ENCODE measurements at places on chromosomes 5 and 9.

DNA sequence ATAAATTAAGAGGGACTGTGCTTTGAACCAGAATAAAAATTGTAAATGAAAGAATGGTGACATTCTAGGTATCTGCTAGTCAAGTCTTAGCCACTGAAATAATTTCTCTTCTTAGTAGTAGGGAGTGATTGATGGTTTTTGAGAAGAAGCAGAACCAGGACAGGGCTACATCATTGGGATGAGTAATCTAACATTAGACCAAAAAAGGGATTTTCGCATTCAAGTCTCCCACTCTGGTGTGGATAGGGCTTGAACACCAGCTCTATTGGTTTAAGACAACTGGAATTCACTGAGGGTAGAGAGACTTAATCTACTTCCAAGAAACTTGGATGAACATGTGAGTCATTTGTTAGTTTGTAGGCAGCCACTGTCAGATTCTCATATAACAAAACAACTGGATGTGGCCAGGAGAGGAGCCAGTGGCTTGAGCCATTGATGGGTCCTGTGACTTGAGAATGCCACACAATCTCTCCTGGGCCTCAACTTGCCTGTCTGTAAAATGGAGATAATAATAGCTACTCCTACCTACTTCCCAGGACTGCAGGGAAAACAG is 16.6 kb downstream of the FAT2 start:
- no peak for DNase-seq

DNA sequence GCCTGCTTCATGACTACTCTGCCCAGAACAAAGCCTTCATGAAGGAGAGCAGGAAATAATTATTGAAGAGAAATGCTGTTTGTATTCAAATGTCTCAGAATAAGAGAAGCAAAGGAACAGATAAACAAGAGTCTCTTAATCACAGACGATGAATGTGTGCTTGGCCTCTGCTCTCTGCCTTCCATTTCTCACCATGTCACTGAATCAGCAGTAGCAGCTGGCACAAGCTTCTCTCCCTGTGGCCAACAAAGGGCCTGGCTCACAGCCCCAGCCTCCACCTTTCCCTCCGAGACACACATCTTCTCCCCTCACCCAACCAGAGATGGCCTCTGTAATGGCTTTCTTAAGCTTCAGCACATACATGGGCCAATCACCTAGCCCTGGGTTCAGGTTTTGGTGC is 128.1 kb upstream of the SLIT3 start:
- no peak for DNase-seq

- DNase-seq = no peak
Observed at GRCh38 chr5:65474130-65474711, 7.5 kb downstream of the ADAMTS6 start.

- no peak for DNase-seq
Observed at GRCh38 chr5:53355316-53355715, 125.1 kb upstream of the FST start.

DNA sequence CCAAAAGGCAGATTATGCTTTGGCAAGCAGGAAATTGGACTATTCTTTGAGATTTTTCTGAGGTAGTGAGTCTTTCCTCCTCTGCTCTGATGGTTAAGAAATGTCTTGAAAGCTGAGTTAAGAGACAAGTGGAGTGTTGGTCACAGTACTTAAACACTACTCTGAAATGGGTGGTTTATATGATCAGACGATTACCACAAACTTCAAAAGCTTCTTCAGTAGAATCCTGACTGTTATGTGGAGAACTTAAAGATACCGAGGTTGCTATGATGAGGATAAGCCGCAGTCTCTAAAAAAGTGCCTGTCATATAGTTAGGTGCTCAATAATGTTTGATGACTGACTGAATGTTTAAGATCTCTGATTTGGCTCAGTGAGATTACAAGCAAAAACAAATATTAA is 24.3 kb downstream of the GCNT4 start:
- DNase-seq = no peak

GRCh38 chr9:132969783-132970182 is 8.7 kb upstream of the GFI1B start:
- no peak for DNase-seq

Measured in T-helper 1 cell (primary cell).